Right lobe of liver (tissue), 6 donors: ENCODE measurements at places on chromosomes 1 and 21. TPM values are rescaled to one million over a fixed set of nuclear protein-coding genes. Genes with fewer than 3 reads are reported as not detected.

DNA sequence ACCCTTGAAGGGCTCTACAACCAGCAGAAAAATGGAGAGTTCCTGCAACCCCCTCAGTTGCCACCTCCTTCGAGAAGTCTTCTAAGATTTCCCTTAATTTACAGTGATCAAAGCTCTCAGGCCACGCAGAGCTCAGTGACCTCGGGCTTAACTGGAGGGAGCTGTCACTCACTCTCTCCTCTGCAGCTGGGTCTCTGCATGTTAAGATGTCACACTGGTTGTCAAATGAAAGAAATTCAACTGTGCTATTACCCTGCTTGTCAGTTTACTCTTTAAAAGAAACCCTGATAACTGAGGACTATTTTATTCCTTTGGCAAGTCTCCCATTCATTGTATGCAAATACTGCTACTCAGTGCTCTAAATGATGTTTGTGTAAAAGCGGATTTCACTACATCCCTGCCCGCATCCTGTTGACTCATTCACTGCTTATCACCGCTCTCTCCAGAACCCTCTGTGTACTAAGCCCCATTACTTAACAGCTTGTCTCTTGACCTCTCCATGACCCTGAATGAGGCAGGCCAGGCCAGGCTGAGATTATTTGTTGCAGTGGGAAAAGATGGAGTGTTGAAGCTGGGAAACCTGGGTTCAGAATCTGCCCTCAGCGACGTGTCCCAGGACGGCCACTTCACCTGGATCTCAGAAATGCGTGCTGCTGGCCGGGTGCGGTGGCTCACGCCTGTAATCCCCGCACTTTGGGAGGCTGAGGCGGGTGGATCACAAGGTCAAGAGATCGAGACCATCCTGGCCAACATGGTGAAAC, 13.7 kb downstream of the DHRS3 start:
- no peak for DNase-seq

DNA sequence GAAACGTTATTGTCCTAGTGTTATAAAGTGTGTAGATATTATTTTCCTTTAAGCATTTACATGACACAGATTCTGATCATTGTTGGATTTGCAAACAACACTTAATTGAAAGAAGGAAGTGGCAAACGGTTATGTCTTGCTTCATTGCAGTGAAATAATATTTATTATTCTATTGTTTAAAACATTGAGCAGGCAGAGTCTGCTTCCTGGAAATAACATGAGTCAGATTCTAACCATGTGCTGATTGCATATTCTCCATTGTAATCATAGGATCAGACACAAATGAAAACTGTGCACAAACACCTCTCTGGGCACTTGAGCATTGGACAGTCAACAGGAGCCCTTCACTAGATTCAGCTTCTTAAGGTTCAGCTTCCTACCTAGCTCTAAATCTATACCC, 46.8 kb upstream of the USP25 start:
- no peak for DNase-seq

Gene SPRR1A
- total RNA-seq = not detected

Gene FCRL5
- 0.19 TPM for total RNA-seq

DNA sequence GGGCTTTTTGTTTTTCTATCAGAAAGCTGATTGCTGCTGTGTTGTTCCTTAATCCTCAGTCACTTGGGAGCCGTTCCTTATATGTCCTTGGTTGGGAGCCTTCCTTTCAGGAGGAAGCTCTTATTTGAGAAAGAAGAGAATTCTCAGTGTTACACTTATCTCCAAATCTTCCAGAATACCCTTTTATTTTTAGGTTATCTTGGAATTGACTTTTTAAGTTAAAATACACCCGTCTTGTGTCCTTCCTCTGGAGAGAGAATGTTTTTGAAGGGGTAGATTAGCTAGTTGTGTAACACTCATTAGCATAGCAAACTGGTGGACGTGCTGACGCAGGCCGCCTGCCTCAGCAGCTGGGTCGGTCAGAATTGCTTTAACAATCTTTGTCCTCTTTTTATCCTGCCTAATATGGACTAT, 42.1 kb downstream of the LRRC8B start:
- DNase-seq = peak; percentile 73

Gene CELA3A
- 0.22 TPM for total RNA-seq

Gene TMCC2
- 0.31 TPM for total RNA-seq

DNA sequence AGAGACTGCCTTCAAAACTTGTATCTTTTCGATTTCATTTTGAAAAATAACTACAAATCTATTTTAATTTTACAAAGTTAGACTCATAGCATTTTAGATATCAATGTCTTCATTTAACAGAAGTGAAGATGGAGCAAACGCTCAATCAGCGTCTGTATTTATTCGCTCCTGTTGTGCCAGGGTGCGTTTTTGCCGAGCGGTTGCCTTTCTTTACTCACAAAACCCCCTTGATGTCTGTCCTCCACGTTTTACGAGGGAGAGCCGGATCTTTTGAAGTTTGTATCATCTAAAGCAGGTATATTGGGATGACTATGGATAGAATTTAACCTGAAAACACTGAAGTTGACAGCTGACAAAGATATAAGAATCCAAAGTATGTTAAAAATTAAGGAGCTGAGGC, 44.6 kb downstream of the MRPL39 start:
- DNase-seq = no peak

DNA sequence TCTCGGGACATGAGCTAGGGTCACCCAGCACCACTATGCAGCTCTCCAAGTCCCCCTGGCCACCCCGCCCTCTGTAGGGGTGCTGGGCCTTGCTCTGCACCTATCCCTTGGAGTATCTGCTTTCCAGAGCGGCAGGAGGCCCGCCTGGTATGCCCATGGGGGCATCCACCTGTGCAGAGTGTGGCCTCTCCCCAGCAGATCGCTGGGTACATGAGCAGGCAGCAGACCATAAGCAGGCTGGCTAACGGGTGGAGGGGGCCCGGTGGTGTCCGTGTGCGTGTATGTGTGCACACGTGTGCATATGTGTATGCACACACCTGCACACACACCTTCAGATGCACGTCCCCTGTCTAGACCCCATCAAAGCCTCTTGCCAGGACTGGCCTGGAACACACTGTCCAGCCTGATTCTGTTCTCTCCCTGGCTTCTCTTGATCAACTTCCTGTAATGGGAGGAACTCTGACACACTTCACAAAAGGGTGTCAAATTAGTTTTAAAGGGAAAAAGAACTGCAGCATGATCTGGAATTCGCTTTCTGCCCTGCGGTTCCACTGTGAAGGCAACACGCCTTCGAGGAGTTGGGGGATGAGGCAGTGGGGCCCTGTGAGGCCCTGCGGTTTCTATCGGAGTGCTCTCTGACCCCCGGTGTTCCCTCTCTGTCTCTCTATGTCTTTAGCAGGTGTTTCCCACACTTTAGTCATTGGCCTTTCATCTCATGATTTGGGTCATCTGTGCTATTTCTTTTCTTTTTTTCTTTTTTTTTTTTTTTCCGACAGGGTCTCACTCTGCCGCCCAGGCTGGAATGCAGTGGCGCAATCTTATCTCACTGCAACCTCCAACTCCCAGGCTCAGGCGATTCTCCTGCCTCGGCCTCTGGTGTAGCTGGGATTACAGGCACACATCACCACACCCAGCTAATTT, 17.2 kb upstream of the NPHP4 start:
- no peak for DNase-seq

Gene BMP8B
- 0.24 TPM for total RNA-seq

DNA sequence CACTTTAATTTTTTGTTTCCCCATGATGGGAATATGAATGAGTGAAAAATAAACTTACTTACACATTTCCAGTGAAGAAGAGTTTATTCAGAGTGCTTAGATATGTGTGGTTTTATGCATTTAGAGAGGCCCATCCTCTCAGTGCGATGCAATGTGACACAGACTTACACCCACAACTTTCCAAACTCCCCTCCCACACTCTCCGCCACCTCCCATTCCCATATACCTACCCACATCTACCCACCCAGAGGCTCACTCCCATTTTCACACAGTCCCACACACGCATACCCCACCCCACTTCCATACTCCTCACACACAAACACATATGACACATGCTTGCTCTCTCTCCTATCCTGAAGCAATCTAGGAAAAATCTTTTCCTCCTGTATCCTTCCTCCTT, 21.9 kb upstream of the KANK4 start:
- DNase-seq = no peak

Gene LCE2B
- total RNA-seq = not detected

DNA sequence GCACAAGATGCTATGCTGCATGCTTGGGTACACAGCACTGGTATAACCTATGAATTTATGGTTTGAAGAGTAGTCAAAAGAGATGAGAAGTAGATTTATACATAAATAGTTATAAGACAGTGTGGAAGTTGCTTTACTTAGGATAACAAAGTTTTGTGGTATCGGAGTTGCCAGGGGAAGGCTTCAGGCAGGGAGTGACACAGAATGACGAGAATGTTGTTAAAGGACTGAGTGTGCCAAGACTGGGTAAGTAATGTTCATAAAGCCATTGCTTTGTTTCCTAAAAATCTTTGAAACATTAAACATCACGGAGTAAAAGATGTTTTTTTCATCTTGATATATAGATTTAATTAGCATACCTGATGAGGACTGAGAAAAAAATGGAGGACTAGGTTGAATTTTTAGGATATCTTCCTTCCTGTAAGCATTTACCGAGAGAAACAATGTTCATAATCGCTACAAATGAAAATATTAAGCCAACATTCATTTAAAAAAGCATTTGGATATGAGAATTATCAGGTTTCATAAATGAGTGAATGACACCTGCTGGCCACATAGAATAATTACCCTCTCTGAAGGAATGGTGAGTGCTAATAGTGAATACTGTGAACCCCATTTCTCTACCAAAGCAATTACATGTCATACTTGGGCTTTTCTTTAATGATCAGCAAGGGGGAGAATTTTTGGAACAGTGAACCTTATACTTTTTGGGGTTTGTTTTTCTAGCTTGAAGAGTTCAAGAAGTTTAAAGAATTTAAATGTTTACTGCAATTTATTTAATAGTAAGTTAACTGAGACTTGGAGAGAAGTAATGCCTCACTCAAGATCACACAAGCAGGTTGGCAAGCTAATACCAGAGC, 28.4 kb downstream of the EXTL2 start:
- DNase-seq = no peak

DNA sequence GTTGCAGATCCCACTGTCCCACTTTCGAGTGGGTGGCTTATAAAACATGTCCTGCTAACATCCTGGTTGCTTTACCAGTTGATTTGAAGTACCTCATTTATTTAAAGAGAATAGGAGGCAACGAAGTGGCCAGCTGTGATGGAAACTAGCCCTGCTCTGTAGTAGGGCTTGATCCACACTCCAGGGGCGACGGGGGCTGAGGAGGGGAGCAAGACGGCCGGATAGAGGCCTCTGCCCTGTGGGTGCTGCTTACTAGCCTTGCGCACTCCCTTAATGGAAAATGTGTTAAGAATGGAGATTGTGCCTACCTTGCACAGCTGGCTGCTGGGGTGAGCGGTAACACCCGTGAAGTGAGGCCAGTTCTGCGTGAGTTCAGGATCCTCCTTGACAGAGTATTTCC, 41.1 kb upstream of the PWP2 start:
- no peak for DNase-seq

Gene KCNA10
- not detected for total RNA-seq
